ENCODE measurements at places on chromosomes 1 and 21. TPM values are rescaled to one million over a fixed set of nuclear protein-coding genes. Genes with fewer than 3 reads are reported as not detected.

Gene BTBD8
- total RNA-seq, result 5.1 TPM

DNA sequence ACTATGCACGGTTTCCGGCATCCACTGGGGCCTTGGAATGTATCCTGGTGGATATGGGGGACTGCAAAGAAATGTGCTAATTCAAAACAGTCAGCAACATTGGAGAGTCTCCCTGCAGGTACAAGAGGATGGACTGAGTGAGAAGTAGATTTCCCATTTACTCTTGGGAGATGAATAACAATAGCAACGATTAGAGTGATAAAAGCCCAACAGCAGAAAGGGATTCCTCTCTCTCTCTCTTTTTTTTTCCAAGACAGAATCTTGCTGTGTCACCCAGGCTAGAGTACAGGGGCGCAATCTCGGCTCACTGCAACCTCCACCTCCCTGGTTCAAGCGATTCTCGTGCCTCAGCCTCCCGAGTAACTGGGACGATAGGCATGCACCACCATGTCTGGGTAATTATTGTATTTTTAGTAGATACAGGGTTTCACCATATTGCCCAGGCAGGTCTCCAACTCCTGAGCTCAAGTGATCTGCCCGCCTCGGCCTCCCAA is 5.0 kb upstream of the SHCBP1L start:
- H3K4me3 ChIP-seq, result no peak overlapping the region
- H3K4me1 ChIP-seq, result no peaks in the 10 kb centered on the region
- peaks cover 7% of the 10 kb centered on the region for H3K27me3 ChIP-seq
- DNase-seq, result no peak
- H3K27ac ChIP-seq, result no peak overlapping the region

Gene LRRC39
- 0.58 TPM for total RNA-seq

DNA sequence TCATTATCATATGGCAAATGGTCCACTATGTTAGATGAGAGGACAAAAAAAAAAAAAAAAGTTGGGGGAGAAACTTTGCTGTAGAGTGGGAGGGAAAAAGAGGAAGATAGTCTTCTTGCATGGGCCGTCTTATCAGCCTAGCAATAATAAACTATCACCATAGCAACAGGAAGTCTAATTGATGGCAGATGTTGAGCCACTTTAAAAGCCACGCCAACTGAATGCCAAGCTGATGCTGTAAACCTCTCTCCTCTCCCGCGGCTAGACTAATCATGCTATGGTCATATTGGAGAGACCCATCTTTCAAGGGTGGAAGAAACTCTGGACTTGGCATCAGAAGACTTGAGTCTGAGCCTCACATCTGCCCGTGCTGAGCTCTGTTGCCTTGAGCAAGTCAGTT is 122.2 kb upstream of the HOOK1 start:
- no peaks in the 10 kb centered on the region for H3K36me3 ChIP-seq
- no peak for DNase-seq
- H3K27ac ChIP-seq, result no peak overlapping the region
- H3K4me3 ChIP-seq, result no peak overlapping the region

- H3K36me3 ChIP-seq, result peaks cover 34% of the 10 kb centered on the region
- peaks cover 19% of the 10 kb centered on the region for H3K4me1 ChIP-seq
- no peak overlapping the region for H3K4me3 ChIP-seq
- no peak overlapping the region for H3K27ac ChIP-seq
- no peaks in the 10 kb centered on the region for H3K27me3 ChIP-seq
- DNase-seq, result no peak
Observed at GRCh38 chr1:220783453-220783852, 3.3 kb upstream of the MTARC1 start.

GRCh38 chr1:59025201-59025600 is 241.4 kb upstream of the JUN start:
- DNase-seq, result no peak
- H3K36me3 ChIP-seq, result no peaks in the 10 kb centered on the region
- no peak overlapping the region for H3K27ac ChIP-seq
- no peaks in the 10 kb centered on the region for H3K27me3 ChIP-seq

Gene CYP4A11
- total RNA-seq, result not detected

DNA sequence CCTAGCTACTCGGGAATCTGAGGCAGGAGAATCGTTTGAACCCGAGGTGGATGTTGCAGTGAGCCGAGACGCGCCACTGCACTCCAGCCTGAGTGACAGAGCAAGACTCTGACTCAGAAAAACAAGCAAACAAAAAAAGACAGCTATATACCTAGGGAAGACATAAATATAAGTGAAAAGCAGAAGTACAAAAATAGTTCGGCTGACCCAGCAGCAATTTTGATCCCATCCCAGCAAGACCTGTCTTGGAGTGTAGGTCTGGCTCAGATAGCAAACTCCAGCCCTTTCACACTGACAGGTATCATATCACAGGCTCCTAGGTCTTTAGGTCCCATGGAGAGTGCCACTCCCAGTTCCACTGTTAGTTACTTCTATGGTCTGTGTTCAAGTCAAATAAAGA is 14.6 kb downstream of the MTX1 start:
- H3K27me3 ChIP-seq, result no peaks in the 10 kb centered on the region
- H3K27ac ChIP-seq, result no peak overlapping the region

GRCh38 chr1:51070011-51070410 is 32.0 kb upstream of the C1orf185 start:
- H3K4me3 ChIP-seq, result no peak overlapping the region
- H3K36me3 ChIP-seq, result no peaks in the 10 kb centered on the region
- no peaks in the 10 kb centered on the region for H3K27me3 ChIP-seq
- no peak for DNase-seq
- no peak overlapping the region for H3K27ac ChIP-seq

GRCh38 chr1:171597203-171597602 is 24.8 kb upstream of the MYOCOS start:
- H3K4me1 ChIP-seq, result no peaks in the 10 kb centered on the region
- no peak for DNase-seq
- no peak overlapping the region for H3K27ac ChIP-seq
- H3K27me3 ChIP-seq, result no peaks in the 10 kb centered on the region
- peaks cover 20% of the 10 kb centered on the region for H3K36me3 ChIP-seq

GRCh38 chr1:218620956-218621355 is 275.8 kb downstream of the TGFB2 start:
- no peaks in the 10 kb centered on the region for H3K4me1 ChIP-seq
- H3K27ac ChIP-seq, result no peak overlapping the region
- H3K27me3 ChIP-seq, result no peaks in the 10 kb centered on the region
- H3K36me3 ChIP-seq, result no peaks in the 10 kb centered on the region

- H3K36me3 ChIP-seq, result peaks cover 6% of the 10 kb centered on the region
- no peaks in the 10 kb centered on the region for H3K27me3 ChIP-seq
- no peak overlapping the region for H3K27ac ChIP-seq
Observed at GRCh38 chr1:25771221-25772114, 28.5 kb upstream of the SELENON start.

Gene LAMC2
- total RNA-seq, result 42.2 TPM

Gene TFF2
- not detected for total RNA-seq

- DNase-seq, result no peak
- H3K27ac ChIP-seq, result no peak overlapping the region
- peaks cover 5% of the 10 kb centered on the region for H3K4me1 ChIP-seq
- H3K36me3 ChIP-seq, result no peaks in the 10 kb centered on the region
- H3K27me3 ChIP-seq, result peaks cover 6% of the 10 kb centered on the region
- H3K4me3 ChIP-seq, result no peak overlapping the region
Observed at GRCh38 chr1:170678027-170678600, 14.2 kb downstream of the PRRX1 start.

GRCh38 chr1:201570886-201571624 is 32.1 kb downstream of the NAV1 start:
- no peak overlapping the region for H3K4me3 ChIP-seq
- H3K4me1 ChIP-seq, result peaks cover 22% of the 10 kb centered on the region
- H3K36me3 ChIP-seq, result no peaks in the 10 kb centered on the region

Gene ZNHIT6
- 12.9 TPM for total RNA-seq

GRCh38 chr1:5611431-5611830 is 380.8 kb downstream of the NPHP4 start:
- H3K27me3 ChIP-seq, result peaks cover 25% of the 10 kb centered on the region
- H3K4me3 ChIP-seq, result no peak overlapping the region
- no peak overlapping the region for H3K27ac ChIP-seq
- H3K36me3 ChIP-seq, result no peaks in the 10 kb centered on the region
- DNase-seq, result no peak

Gene ICOSLG
- total RNA-seq, result 11.3 TPM

GRCh38 chr1:62673629-62674028 is 14.6 kb downstream of the DOCK7 start:
- no peak for DNase-seq
- H3K4me3 ChIP-seq, result no peak overlapping the region
- no peak overlapping the region for H3K27ac ChIP-seq
- no peaks in the 10 kb centered on the region for H3K27me3 ChIP-seq

GRCh38 chr1:164648636-164649035 is 89.7 kb downstream of the PBX1 start:
- no peak overlapping the region for H3K27ac ChIP-seq
- peaks cover 7% of the 10 kb centered on the region for H3K4me1 ChIP-seq
- H3K27me3 ChIP-seq, result no peaks in the 10 kb centered on the region
- no peak for DNase-seq

DNA sequence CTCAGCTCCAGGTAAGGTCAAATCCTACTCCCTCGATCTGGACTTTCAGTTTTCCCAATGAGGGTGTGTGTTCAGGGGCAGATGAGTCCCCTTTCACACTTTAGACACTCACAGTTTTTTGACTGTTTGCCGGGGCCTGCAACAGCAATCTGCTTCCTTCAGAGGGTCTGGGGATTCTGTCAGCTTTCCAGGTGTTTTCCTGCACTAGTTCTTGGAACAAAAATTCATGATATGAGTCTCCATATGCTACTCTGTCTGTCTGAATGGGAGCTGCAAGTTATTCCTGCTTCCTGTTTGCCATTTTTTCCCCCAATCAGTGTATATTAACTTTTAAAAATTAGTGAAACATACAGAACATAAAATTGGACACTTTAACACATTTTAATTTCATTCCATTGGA is 24.3 kb downstream of the CYP4B1 start:
- DNase-seq, result no peak
- H3K4me1 ChIP-seq, result no peaks in the 10 kb centered on the region
- H3K36me3 ChIP-seq, result no peaks in the 10 kb centered on the region
- H3K4me3 ChIP-seq, result no peak overlapping the region
- no peaks in the 10 kb centered on the region for H3K27me3 ChIP-seq

- H3K4me1 ChIP-seq, result no peaks in the 10 kb centered on the region
- H3K4me3 ChIP-seq, result no peak overlapping the region
- peaks cover 59% of the 10 kb centered on the region for H3K27me3 ChIP-seq
- H3K36me3 ChIP-seq, result no peaks in the 10 kb centered on the region
- H3K27ac ChIP-seq, result no peak overlapping the region
Observed at GRCh38 chr21:36718951-36719501, 20.1 kb downstream of the SIM2 start.

- H3K27me3 ChIP-seq, result no peaks in the 10 kb centered on the region
- H3K36me3 ChIP-seq, result peaks cover 14% of the 10 kb centered on the region
- no peak overlapping the region for H3K27ac ChIP-seq
- no peak for DNase-seq
- H3K4me1 ChIP-seq, result peaks cover 6% of the 10 kb centered on the region
Observed at GRCh38 chr1:206463137-206463536, 7.1 kb upstream of the IKBKE start.

GRCh38 chr1:11923069-11923826 is 3.0 kb downstream of the KIAA2013 start:
- no peaks in the 10 kb centered on the region for H3K27me3 ChIP-seq
- H3K36me3 ChIP-seq, result peaks cover 53% of the 10 kb centered on the region
- H3K4me1 ChIP-seq, result peaks cover 34% of the 10 kb centered on the region
- DNase-seq, result no peak
- H3K27ac ChIP-seq, result no peak overlapping the region
- H3K4me3 ChIP-seq, result no peak overlapping the region

- H3K4me1 ChIP-seq, result no peaks in the 10 kb centered on the region
- no peak for DNase-seq
- H3K27ac ChIP-seq, result no peak overlapping the region
- H3K4me3 ChIP-seq, result no peak overlapping the region
- peaks cover 70% of the 10 kb centered on the region for H3K36me3 ChIP-seq
Observed at GRCh38 chr1:13779930-13780329, 79.9 kb downstream of the PRDM2 start.

Gene CDA
- total RNA-seq, result 8.8 TPM

- DNase-seq, result peak; percentile 27
- H3K27ac ChIP-seq, result no peak overlapping the region
- H3K4me1 ChIP-seq, result peaks cover under 1% of the 10 kb centered on the region
- no peaks in the 10 kb centered on the region for H3K27me3 ChIP-seq
Observed at GRCh38 chr1:161998811-161999210, 24.9 kb downstream of the OLFML2B start.

- no peaks in the 10 kb centered on the region for H3K27me3 ChIP-seq
- H3K4me1 ChIP-seq, result no peaks in the 10 kb centered on the region
- no peak overlapping the region for H3K27ac ChIP-seq
- H3K36me3 ChIP-seq, result peaks cover 51% of the 10 kb centered on the region
- H3K4me3 ChIP-seq, result no peak overlapping the region
- DNase-seq, result no peak
Observed at GRCh38 chr1:117894078-117894477, 35.3 kb downstream of the GDAP2 start.

GRCh38 chr1:85406081-85406480 is 58.9 kb downstream of the DDAH1 start:
- H3K27ac ChIP-seq, result no peak overlapping the region
- no peak overlapping the region for H3K4me3 ChIP-seq
- DNase-seq, result no peak
- H3K27me3 ChIP-seq, result no peaks in the 10 kb centered on the region

All from upper lobe of right lung (tissue), 1 donor.